SK-N-DZ (cell line): ENCODE measurements at places on chromosomes 2 and 18.
A peak's percentile ranks its signal among the peaks of the same experiment; 100 is the strongest.

DNA sequence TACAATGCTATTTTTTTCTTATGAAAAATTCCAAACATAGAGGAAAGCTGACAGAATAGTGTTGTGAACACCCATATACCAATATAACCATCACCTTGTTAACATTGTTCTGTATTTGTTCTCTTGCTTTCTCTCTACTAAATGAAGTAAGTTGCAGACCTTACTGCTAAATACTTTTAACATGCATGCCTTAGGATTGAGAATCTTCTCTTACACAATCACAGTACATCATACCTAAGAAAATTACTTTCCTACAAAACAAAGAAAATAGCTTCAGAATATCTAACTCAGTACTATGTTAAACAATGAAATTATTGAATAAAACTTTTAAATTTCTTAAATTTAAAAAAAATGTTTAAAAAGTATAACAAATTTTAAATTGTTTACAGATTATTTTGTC, 136.5 kb downstream of the UBR3 start:
- no peak for DNase-seq

DNA sequence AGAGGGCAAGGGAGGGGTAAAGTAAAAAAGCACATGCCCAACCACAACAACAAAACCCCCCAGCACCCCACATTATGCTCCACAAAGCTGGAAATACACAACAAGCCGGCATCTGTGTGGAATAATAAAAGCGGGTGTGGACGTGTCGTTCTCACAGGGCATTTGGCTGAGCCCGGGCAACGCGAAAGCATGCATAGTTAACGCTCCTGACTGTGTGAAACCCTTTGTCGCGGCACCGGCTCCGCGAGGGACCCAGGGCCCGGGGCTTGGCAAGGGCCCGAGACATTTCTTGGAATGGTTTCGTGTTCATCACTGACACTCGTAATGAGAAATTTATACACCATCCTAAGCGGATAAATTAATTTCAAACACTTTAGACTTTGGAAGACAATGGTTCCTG, 165.6 kb downstream of the INHBB start:
- no peak for DNase-seq

- DNase-seq = peak; percentile 60
Measured at GRCh38 chr2:102975996-102976975, 214.5 kb downstream of the TMEM182 start.

GRCh38 chr2:13193075-13193474, 476.3 kb downstream of the TRIB2 start:
- DNase-seq = peak; percentile 79

- no peak for DNase-seq
Measured at GRCh38 chr2:179336782-179337534, 72.3 kb upstream of the SESTD1 start.

DNA sequence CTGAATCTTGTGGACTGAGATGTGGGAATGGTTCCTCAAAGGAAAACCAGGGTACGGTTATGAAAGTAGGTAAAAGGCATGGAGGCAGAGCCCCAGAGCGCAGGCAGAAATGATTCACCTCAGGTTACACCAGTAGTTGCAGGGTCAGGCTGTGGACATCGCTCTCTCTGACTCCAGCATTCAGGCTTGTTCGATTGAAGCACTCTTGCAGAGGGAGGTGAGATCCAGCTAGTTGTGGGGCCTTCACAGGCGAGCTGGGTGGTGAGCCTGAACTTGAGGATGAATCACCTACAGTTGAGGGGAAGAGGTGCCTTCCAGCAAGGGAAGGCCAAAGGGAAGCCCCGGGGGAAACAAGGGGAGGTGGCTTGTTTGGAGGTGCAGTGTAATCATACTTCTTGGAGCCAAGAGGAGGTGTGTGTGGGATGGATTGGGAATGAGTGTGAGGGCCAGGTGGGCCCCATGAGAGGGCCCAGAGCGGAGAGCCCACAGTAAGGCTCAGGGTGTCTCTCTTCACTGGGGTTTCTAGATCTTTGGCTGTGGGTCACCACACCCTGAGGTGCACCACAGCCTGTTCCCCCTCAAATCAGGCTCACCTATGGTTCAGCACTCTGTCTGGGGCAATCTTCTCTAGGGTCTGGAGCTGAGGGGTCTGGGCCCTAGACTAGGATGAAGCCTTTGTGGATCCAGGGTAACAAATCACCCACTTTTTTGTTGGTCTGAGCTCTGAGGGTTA, 48.5 kb upstream of the MCFD2 start:
- DNase-seq = no peak

DNA sequence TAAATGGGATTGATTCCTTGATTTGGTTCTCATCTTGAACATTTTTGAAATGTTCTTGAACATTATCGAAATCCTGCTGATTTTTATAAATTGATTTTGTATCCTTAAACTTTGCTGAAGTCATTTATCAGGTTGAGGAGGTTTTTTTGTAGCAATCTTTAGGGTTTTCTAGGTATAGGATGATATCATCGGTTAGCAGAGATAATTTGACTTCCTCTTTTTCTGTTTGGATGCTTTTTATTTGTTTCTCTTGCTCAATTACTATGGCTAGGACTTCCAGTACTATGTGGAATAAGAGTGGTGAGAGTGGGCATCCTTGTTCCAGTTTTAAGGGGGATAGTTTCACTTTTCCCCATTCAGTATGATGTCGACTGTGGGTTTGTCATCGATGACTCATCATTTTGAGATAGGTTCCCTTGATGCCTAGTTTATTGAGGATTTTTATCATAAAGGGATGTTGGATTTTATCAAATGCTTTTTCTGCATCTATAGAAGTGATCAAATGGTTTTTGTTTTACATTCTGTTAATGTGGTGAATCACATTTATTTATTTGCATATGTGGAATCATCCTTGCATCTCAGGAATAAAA, 201.5 kb upstream of the ZSWIM2 start:
- DNase-seq = no peak

DNA sequence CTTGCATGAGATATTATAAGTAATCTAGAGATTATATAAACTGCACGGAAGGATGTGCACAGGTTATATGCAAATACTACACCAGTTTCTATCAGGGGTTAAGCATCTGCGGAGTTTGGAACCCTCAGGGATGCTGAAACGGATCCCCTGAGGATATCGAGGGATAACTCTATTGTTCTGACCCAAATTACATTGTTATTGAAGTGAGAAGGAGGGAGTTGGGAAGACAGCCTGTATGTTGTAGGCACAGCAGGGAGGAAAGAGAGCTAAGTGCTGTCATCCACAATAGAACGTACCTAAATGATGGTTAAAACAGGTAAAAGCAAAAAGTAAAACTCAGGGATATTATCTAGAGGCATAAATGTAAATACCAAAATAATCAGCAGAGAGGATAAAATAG, 44.6 kb upstream of the SMAD2 start:
- DNase-seq = no peak

DNA sequence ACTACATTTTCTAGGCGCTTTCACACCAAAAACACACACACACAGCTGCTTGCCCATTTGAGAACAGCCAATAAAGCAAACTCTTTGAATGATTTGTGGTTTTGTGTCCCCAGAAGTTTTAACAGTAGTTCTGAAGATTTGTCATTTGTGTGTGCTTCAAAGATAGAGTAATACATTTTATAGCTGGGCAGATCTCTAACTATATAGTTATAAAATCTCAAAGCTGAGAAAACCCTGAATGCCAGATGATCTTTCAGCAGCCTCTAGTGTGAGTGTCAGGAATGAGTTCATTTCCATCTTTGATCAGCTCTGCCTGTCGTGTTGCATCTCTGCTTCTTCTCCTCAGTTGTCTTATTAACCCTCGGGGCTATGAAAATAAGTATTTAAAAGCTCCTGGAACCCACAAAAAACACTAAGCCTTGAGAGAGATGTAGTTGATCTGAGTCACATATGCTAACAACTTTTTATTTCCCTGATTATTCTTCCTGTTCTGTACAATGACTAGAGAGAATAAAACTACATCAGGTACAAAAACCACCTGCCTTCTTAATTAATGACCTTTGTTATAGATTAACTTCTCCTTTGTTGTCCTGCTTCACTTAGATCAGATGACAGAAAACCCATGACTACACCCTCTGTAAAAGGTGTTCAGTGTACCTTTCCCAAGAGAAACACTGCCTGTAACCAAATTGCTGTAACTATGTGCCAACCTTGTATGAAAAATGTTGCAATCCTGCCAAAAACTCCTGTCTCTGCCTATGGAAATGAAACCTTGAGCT, 30.0 kb upstream of the SLC3A1 start:
- DNase-seq = no peak

DNA sequence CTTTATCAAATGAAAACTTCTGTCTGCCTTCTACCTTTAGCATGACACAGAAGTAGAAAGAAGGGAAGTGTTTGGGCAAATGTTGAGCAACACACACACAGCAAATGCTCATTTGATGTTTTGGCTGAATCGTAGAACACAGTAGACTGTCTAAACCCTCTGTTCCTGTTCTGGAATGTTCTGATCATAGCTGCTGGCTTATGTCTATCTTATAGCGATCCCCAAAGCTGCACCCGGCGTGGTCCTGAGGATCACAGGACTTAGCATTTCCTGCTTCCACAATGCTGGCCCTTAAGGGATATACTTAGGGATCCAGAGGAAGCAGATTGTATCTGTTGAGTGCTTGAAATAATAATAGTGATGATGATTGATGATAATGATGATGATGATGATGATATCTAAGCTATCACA, 15.2 kb downstream of the GNLY start:
- DNase-seq = no peak
